ENCODE measurements at places on chromosomes 4 and X.

GRCh38 chr4:139606579-139607501 is 50.8 kb upstream of the SETD7 start:
- no peak for DNase-seq

DNA sequence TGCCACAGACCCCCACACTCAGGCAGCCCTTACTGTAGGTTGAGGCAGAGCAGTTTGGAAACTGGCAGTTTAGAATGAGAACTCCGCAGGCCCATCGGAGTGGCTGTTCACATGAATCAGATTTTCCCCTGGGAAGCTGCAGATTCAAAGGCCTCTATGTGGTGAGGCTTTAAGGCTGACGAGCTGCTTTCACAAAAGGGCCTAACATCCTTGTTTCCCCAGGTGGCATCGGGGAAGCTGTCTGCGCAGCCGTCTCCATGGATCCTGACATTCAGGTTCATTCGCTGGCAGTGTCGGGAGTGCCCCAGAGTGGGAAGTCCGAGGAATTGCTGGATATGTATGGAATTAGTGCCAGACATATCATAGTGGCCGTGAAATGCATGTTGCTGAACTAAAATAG is 33.7 kb downstream of the TKTL1 start:
- no peak for DNase-seq

DNA sequence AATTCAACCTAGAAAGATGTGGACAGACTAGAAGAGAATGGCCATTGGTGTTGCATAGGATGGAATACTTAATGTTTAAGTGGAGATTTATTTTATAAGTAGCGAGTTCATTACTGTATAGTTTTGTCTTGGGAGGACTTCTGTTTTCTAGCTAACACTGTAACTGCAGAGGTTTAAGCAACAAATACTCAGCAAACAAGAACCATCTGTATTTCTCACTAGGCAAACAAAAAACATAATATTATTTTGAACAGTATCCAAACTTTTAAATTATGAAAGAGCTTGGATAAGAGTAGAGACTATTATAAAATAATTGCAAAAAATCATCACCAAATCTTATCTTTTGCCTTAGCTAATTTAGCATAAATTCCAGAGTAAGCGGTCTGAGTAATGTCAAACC is 121.1 kb downstream of the GLRA3 start:
- DNase-seq = no peak

GRCh38 chr4:13558881-13559280 is 14.6 kb upstream of the NKX3-2 start:
- no peak for DNase-seq

- no peak for DNase-seq
Measured at GRCh38 chr4:26577066-26577465, 6.8 kb upstream of the TBC1D19 start.

DNA sequence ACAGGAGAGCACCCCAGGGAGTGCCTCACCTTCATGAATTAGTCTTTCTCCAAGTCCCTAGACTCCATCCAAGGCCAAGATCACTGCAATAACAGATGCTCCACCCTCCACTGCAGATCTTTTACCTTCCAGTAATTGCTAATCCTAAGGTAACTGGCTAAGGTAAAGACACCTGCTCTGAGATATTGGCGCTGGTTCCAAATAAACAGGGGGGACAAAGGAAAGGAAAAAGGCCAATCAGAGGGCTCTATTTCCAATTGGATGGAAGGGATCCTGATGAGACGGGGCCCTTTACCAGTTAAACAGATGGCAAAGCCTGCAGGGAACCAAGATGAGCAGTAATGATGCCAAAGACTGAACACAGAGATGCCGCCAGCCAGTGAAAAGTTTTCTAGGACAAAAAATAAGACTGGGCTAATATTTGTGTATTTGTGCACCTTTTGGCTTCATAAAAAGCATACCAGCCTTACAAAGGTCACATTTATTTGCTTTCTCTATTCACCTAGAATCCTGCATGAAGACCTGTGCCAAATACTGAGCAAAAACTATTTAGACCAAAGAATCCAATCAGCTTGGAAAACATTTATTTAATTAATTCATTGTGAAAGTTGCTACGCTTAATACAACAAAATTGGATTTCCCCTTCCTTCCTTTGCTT is 148.5 kb downstream of the PPP3CA start:
- DNase-seq = no peak

- no peak for DNase-seq
Measured at GRCh38 chrX:40818236-40818635, 82.9 kb upstream of the MED14 start.

DNA sequence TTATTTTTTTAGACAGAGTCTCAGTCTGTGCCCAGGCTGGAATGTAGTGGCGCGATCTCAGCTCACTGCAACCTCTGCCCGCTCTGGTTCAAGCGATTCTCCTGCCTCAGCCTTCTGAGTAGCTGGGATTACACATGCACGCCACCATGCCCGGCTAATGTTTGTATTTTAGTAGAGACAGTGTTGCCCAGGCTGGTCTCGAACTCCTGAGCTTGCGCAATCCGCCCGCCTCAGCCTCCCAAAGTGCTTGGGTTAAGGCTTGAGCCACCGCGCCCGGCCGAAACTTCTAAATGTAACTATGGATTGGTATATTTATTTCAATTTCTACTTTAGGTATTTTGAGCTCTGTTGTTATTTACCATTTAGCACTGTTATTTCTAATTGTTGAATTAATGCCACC is 79.4 kb downstream of the FAM193A start:
- DNase-seq = no peak

DNA sequence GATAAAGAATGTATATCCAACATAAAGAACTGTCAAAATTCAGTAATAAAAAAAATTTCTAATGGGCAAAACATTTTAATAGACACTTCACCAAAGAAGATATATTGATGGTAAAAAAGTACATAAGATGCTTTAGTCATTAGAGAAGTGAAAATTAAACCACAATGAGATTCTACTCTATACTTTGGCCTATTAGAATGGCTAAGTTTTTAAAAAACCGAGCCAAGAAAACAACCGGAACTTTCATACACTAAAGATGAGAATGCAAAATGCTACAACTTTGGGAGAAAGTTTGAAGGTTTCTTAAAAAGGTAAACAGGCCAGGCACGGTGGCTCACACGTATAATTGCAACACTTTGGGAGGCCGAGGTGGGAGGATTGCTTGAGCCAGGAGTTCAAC is 20.8 kb downstream of the CNOT6L start:
- no peak for DNase-seq
